ENCODE measurements at places on chromosomes 7 and 10. TPM values are rescaled to one million over a fixed set of nuclear protein-coding genes. Genes with fewer than 3 reads are reported as not detected.

- H3K4me1 ChIP-seq = peaks cover 10% of the 10 kb centered on the region
- H3K36me3 ChIP-seq = no peaks in the 10 kb centered on the region
- H3K27ac ChIP-seq = no peak overlapping the region
- peaks cover 4% of the 10 kb centered on the region for H3K27me3 ChIP-seq
- DNase-seq = no peak
- H3K4me3 ChIP-seq = no peak overlapping the region
These were observed 48.7 kb upstream of the ZMIZ1 start for GRCh38 chr10:79020015-79020491.

- no peak overlapping the region for H3K4me3 ChIP-seq
- peaks cover 12% of the 10 kb centered on the region for H3K27me3 ChIP-seq
- no peaks in the 10 kb centered on the region for H3K4me1 ChIP-seq
These were observed 77.5 kb upstream of the PDE1C start for GRCh38 chr7:32147546-32148268.

DNA sequence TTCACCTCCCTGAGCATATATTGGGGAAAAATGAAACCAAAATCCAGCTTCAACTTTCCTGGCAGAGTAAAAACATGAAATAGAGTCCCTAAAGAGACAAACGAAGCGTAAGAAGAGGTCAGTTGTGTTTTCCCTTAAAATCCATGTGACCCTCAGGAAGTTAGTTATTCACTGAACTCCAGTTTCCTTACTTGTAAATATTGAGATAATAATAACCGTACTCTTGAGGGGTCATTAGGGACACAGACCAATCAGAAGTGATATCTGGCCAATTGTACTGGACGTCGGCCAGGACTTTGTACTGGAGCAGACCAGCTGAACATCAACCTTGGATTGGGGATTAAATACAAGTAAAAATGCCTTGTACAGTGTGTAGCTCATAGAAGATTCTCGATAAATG lies 167.0 kb downstream of the GATA3 start:
- H3K27ac ChIP-seq = no peak overlapping the region
- H3K27me3 ChIP-seq = peaks cover 61% of the 10 kb centered on the region
- H3K4me3 ChIP-seq = no peak overlapping the region
- no peaks in the 10 kb centered on the region for H3K36me3 ChIP-seq

DNA sequence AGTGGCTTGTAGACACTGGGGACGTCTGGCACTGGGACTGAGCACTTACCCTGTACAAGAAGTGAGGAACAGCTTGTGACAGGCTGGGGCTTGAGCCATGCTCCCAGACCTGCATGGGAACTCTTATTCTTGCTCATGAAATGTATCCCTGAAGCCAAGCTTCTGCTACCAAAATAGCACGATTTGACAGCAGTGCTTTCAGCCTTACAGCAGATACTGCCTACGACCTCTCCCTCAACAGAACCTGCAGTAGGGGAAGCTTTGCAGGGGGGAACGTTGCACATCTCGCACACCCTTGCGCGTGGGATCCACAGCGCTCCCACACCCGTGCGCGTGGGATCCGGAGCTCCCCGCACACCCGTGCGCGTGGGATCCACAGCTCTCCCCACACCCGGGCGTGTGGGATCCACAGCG lies 88.0 kb downstream of the CREM start:
- H3K4me1 ChIP-seq = peaks cover 11% of the 10 kb centered on the region
- peaks cover 5% of the 10 kb centered on the region for H3K36me3 ChIP-seq
- no peak for DNase-seq
- H3K27ac ChIP-seq = no peak overlapping the region
- no peak overlapping the region for H3K4me3 ChIP-seq

- DNase-seq = no peak
- H3K36me3 ChIP-seq = no peaks in the 10 kb centered on the region
- no peaks in the 10 kb centered on the region for H3K27me3 ChIP-seq
- peaks cover 30% of the 10 kb centered on the region for H3K4me1 ChIP-seq
- H3K4me3 ChIP-seq = no peak overlapping the region
- H3K27ac ChIP-seq = no peak overlapping the region
These were observed 108.5 kb downstream of the HOXA1 start for GRCh38 chr7:26987338-26987737.

GRCh38 chr7:69426705-69427104 lies 171.6 kb upstream of the AUTS2 start:
- H3K27me3 ChIP-seq = peaks cover 34% of the 10 kb centered on the region
- no peaks in the 10 kb centered on the region for H3K36me3 ChIP-seq
- H3K27ac ChIP-seq = no peak overlapping the region
- H3K4me1 ChIP-seq = peaks cover 4% of the 10 kb centered on the region

GRCh38 chr7:101680406-101681145 lies 51.5 kb upstream of the MYL10 start:
- H3K4me3 ChIP-seq = no peak overlapping the region
- H3K27me3 ChIP-seq = peaks cover 4% of the 10 kb centered on the region
- no peak for DNase-seq
- peaks cover 3% of the 10 kb centered on the region for H3K4me1 ChIP-seq

- peaks cover 33% of the 10 kb centered on the region for H3K36me3 ChIP-seq
- no peaks in the 10 kb centered on the region for H3K27me3 ChIP-seq
- peaks cover 39% of the 10 kb centered on the region for H3K4me1 ChIP-seq
- no peak overlapping the region for H3K4me3 ChIP-seq
- no peak overlapping the region for H3K27ac ChIP-seq
- DNase-seq = no peak
These were observed 688.5 kb downstream of the PARD3 start for GRCh38 chr10:34126371-34127151.

GRCh38 chr7:129497156-129497555 lies 5.2 kb upstream of the SMKR1 start:
- H3K36me3 ChIP-seq = no peaks in the 10 kb centered on the region
- H3K4me3 ChIP-seq = no peak overlapping the region
- DNase-seq = no peak
- peaks cover 5% of the 10 kb centered on the region for H3K4me1 ChIP-seq
- no peak overlapping the region for H3K27ac ChIP-seq

- no peaks in the 10 kb centered on the region for H3K36me3 ChIP-seq
- H3K27me3 ChIP-seq = peaks cover 11% of the 10 kb centered on the region
- H3K27ac ChIP-seq = no peak overlapping the region
- no peak overlapping the region for H3K4me3 ChIP-seq
- H3K4me1 ChIP-seq = peaks cover 1% of the 10 kb centered on the region
These were observed 56.9 kb upstream of the NPY start for GRCh38 chr7:24227068-24227467.

DNA sequence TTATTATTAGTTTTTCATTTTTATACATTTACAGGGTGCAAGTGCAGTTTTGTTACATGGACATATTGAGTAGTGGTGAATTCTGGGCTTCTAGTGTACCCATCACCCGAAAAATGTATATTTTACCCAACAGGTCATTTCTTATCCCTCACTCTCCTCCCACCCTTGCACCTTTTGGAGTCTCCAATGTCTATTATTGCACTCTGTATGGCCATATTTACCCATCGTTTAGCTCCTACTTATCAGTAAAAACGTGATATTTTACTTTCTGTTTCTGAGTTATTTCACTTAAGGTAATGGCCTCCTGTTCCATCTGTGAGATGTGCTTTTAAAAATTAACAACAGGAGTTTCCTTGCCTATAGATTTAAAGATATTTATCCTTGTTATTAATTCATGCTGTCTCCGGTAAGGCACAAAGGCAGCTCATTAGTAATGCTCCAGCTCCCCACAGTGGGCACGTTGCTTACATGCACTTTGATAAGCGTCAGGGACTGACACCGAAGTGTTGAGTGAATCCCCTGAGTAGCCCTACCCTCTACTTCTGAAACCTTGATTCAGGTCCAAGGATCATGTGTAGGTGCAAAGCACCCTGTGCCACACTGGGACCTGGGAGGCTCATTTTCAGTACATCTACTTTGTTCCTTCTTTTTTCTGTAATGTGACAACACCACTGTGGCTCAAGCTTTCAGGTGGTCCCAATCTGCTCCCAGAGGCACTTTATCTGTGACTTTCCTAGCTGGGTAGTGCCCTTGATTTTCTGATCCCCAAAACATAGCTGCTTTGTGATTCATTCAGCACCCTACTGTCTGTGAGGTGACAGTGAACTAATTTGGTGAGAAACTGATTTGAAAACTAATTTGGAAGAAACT lies 27.3 kb downstream of the HYAL4 start:
- no peak overlapping the region for H3K4me3 ChIP-seq
- no peaks in the 10 kb centered on the region for H3K27me3 ChIP-seq
- peak; percentile 18 for DNase-seq

DNA sequence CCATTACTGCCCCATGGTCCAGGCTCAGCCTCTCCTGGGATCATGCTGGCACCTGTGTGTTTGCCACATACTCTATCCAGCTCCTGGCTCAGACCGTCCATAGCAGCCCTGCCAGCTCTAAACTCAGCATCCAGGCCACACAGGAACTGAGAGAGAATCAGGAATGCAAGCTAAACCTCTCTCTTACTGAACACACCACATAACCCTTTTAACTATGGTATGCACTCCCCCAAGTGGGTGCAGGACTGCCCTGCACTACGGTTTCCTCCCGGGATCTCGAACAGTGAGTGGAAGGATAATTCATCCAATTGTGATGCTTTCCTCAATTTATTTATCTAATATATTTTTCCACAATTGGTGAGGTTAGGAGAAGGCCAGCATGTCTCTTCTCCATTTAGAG lies 17.1 kb upstream of the ZNF800 start:
- no peaks in the 10 kb centered on the region for H3K4me1 ChIP-seq
- H3K27ac ChIP-seq = no peak overlapping the region
- no peak overlapping the region for H3K4me3 ChIP-seq
- H3K36me3 ChIP-seq = no peaks in the 10 kb centered on the region

- peaks cover 30% of the 10 kb centered on the region for H3K36me3 ChIP-seq
- no peak for DNase-seq
- H3K27ac ChIP-seq = no peak overlapping the region
These were observed 12.1 kb upstream of the ZC3HAV1L start for GRCh38 chr7:139047970-139048369.

Gene SCIN
- 0.47 TPM for total RNA-seq

Gene ZNF804B
- total RNA-seq = not detected

Gene PIP
- not detected for total RNA-seq

Gene HGF
- total RNA-seq = not detected
